ENCODE measurements at places on chromosomes 3 and 15.

DNA sequence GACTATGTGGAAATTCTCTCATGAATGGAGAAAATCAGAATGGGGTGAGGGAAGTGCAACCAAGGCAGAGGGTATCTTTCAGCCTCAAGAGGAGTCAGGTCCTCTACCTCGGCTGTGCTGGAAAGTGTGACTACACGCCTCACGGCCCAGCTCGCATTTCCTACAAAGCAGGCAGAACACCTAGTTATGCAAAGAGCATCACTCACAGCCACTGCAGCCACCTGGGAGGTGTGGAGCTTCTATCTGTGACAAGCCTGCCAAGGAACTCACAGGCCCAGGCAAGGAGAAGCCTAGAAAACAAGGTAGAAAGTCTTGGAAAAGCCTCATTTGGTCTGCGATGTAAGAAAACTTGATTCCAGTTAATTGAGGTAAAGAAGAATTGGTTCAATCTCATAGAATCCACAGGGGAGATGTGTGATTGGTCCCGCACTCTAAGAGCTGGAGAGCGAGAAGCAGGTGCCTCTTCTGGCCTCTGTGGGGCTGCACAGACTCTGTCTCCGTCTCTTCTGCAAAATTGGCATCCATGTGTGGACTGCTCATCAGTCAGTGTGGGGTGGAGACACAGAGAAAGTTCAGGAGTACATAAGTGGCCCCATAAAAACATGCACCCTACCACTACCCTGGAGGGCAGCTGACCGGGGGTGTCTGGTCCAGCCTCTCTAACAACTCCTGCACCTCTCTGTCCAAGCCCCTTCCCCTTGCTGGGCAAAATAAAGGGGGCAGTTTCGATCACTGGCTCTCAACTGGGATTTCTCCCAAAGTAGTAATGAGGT, 76.8 kb downstream of the TAMM41 start:
- no peak for DNase-seq

DNA sequence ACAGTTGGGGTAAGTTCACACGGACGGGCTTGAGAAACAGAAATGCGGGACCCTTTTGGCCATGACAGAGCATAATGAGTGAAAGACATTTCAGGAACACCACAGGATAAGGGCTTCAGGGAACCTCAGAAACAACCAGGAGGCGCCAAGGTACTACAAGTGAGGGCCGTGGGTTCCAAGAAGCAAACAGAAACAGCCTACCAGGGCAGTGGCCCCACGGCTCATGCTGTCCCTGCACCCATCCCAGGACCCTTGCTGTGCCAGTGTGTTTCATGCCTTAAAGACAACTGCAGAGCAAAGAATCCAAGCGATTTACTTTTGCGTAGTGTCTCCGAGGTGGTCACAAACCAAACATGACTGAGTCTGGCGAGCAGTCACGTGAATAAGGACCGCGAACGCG, 54.0 kb downstream of the RUBCN start:
- no peak for DNase-seq

DNA sequence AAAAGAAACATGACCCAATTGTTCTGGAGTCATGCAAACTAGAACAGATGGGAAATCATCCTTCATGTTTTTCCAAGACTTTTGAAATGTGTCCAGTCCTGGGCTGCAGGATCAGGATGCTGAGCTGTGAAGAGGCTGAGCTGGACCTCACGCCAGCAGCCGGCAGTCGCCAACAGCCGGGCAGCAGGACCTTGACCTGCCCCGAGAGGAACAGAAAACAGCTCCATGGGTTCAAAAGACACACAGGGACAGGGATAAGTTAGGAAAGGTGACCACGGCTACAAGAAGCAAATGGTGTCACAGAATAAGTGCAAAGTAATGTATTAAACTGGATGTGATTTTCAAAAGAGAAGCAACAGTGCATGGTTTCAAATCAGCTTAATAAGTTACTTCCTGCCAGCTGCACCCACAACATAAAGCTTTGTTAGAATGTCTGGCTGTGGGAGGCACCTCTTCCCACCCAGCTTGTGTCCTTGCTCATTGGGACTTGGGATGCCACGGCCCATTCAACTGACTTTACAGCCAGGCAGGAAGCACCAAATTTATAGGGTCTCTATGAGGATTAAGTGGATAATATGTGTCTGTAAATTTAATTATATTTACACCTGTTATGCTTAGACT, 266.4 kb downstream of the GABRG3 start:
- no peak for DNase-seq

DNA sequence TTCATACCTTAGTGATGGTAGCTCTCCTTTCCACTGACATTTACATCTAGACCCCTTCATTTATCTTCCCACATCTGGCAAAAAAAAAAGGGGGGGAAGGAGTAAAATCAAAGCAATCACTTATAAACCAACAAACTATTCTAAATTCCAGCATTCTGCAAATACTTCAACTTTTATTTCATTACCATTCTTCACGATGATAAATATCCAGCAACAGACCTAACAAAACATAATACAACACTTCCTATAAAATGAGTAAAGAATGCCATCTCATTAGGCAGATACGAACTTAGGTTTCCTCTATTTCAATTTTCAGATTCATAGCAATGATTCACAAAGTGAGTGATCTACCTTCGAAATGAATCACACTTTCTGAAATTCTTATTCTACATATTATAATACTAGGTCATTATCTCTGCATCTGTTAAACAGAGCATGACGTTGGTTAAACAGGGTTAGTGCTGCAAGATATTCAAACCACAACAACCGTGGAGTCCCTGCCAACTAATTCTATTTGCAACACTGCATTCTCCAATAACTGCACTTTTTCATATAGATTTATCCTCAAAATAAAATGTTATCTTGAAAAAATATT, at the start of gene LRRFIP2:
Gene LRRFIP2, minus strand, starts transcription at position 51 of the 595 bp plus-strand sequence. CDS start 25,599 bp downstream, outside the sequence.
- peak; percentile 25 for DNase-seq

DNA sequence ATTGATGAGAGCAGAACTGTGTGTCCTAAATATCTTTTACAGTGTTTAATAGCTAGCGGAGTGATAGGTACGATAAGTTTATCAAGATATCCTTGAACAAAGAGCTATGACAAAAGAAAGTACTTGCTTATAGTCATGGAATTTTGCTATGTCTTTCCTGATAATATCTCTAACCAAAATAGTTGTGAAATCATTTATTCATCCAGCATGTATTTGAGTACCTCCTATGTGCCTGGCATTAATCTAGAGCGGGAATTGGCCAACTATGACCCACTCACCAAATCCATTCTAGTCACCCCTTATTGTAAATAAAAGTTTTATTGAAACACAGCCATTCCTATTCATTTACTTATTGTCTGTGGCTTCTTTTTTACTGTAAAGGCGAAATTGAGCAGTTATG, 46.6 kb downstream of the ZFAND6 start:
- no peak for DNase-seq

DNA sequence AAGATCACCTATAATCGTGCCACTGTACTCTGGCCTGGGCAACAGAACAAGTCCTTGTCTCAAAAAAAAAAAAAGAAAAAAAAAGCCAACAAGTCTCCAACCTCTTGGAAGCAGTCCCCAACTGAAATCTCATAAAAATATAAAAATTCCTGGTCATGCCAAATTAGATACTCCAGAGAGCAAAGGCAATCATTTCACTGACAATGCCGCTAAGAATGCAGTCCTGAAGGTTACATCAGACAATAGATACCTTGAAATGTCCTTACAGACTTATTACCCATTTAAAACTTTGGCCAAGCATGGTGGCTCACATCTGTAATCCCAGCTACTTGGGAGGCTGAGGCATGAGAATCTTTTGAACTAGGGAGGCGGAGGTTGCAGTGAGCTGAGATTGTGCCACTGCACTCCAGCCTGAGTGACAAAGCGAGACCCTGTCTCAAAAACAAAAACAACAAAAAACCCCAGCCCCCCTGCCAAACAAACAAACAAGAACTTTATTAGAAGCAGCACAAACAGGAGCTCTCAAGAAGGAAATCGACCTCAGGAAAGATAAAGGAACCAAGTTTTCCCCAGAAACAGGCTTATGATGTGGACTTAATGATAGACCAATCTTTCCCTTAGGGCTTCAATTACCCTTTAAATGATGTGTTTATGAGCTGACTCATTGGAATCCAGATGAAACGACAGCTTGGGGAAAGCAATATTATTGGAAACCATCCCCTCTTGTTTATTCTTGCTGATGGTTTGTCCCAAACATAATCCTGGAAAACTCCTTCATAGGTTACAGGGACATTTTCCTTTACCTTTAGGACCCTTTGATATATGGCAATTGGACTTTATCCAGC, 53.1 kb upstream of the XCR1 start:
- no peak for DNase-seq

- DNase-seq, result no peak
These were observed 30.1 kb downstream of the SUCNR1 start for GRCh38 chr3:151903501-151903991.

DNA sequence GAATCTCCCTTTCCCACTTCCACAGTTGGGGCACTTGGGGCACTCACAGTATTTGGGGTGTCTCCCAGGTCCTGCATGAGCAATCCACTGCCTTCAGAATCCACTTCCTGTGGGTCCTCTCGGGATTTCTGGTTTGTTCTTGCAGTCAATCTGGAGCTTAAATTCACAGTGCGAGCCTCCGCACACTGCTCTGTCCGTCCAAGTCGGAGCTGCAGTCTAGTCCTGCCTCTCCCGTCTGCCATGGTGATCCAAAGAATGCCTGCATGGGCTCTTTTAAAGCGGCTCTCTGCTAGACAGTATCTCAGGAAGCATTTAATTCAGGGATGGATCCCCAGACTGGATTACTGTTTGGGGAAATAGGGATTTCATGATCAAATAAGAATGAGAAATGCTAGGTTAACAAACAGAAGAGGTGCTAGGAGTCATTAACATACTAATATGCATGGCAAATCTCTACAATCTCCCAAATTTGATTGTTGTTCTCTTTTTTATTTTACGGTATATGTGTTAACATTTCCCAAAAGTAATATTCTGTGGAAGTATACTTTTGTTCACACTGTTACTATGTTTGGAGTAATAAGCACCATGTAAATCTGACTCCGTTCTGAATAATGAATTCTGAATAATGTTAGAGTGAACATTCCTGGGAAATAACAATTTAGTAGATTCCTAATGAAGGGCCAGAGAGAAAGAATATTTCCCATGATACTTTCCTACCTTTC, 142.5 kb downstream of the HCN4 start:
- DNase-seq, result no peak

DNA sequence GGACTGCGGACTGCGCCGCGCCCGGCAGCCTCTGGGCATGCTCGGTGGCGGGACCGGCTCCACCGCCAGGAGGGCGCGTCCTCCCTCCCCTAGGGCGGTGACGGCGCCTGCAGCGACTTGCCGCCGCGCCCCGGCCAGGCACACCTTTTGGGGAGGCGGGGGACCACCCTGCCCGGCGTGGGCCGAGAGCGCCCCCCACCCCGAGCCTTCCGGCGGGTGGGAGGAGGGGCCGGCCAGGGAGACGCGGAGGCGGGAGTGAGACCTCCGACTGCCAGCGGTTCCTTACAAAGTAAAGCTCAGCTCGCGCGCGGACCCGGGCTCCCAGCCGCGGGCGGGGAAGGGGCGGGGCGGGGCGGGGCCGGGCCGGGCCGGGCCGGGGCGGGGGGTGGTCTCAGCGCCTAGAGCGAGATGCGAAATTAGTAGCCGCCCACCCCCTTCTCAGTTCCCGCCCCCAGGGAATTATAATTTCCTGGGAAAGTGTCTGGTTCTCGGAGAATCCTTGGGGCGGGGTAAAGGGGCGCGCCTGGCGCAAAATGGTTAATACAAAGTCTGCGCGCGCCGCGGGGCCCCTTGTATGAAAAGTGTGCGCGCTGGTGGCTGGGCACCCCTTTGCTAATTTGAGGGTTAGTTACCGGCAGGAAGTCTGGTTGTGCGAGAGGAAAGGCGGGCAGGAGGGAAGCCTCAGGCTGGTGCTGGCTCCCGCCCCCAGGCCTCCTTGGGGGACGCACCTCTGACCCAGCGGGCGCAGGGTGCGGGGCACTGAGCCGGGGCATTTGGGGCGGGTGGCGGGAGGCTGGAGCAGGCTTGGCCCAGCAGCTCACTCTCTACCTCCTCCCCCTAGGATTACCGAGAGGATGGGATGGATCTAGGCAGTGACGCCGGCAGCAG, 224.8 kb upstream of the IL12A start:
- DNase-seq, result no peak

DNA sequence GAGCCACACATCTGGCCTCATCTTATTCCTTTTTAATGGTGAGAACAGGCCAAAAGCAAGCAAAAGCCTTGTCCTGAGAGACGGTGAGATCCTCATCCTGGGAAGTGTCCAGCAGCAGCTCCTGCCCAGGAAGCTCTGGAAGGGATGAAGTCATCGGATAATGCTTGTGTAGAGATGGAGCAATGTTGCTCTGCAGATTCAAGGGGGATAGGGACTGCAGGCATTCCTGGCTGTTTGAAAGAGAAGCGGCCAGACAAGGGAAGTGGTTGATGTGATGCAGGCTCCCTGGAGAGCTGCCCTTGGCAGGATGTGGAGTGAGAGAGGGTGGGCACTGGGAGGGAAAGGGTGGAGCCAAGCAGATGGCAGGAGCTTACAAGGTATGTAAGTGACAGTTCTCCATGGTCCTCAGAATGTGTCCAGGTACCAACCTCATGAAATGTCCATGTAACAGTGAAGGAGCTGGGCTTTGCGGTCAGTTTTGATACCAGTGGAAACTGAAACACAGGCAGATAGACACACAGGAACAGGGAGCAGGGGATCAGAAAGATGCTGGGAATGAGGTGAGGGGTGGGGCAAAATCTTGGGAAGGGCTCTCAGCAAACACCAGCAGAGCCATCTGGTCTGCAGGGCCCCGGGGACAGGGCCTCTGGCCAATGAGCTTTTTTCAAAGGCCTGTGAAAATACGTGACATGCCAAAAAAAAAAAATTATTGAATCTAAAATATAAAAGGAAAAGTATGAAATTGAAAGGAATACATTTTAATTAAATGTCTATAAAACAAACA, 32.2 kb upstream of the LACTB start:
- DNase-seq, result no peak

DNA sequence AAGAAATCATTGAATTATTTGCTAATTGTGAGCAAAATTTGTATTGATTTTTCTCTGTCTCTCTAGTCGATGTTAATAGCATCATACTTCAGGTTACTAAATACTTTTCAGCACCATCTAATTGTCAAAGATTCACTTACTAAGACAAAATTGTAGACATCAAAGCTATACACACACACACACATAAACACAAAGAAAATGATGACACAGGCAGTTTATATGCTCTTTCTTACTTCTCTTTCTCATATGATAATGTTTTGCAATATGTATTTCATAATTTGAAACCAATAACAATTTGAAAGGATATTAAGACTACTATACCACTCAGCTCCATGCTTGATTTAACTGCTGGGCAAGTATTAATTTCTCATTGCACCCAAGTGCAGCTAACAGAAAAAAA, 406.2 kb downstream of the ROBO2 start:
- DNase-seq, result no peak

GRCh38 chr3:40294434-40294833, 15.1 kb upstream of the EIF1B start:
- DNase-seq, result no peak

- peak; percentile 80 for DNase-seq
These were observed 33.5 kb downstream of the BCL2L10 start for GRCh38 chr15:52078876-52079700.

All from CD4-positive, alpha-beta T cell treated with Interleukin-12 subunit alpha and Interleukin-12 subunit beta, for 1 hour (primary cell).